Suppressor macrophage treated with lipopolysaccharide for 1 hour (primary cell): ENCODE measurements at places on chromosomes 1 and 21.

- DNase-seq, result no peak
These were observed 78.6 kb downstream of the JAK1 start for GRCh38 chr1:64887689-64888217.

DNA sequence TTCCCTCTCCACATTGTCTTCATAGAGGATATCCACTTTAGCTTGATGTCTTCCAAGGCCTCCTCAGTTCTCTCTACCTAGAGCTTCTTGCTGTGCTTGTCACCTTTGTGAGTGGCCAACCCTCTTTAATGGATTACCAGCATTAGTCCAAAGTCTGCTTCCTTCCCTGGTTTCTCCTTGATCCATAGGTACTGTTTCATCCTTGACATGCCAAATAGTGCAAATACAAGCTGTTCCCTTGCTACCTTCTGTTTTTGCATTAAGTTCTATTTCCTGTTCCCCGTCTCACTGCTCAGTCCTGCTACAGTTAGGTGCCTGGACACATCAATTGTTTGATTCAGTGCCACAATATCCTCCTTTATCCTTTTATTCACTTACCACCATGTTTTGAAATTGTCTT, 19.2 kb downstream of the MAST2 start:
- DNase-seq, result no peak

- DNase-seq, result no peak
These were observed 8.1 kb upstream of the LBR start for GRCh38 chr1:225435957-225436392.

- DNase-seq, result peak; percentile 86
These were observed 13.5 kb upstream of the SLC19A1 start for GRCh38 chr21:45555557-45556301.

- DNase-seq, result no peak
These were observed 11.4 kb downstream of the EDEM3 start for GRCh38 chr1:184743062-184743756.

- no peak for DNase-seq
These were observed 372.8 kb upstream of the PKN2 start for GRCh38 chr1:88311265-88311664.

DNA sequence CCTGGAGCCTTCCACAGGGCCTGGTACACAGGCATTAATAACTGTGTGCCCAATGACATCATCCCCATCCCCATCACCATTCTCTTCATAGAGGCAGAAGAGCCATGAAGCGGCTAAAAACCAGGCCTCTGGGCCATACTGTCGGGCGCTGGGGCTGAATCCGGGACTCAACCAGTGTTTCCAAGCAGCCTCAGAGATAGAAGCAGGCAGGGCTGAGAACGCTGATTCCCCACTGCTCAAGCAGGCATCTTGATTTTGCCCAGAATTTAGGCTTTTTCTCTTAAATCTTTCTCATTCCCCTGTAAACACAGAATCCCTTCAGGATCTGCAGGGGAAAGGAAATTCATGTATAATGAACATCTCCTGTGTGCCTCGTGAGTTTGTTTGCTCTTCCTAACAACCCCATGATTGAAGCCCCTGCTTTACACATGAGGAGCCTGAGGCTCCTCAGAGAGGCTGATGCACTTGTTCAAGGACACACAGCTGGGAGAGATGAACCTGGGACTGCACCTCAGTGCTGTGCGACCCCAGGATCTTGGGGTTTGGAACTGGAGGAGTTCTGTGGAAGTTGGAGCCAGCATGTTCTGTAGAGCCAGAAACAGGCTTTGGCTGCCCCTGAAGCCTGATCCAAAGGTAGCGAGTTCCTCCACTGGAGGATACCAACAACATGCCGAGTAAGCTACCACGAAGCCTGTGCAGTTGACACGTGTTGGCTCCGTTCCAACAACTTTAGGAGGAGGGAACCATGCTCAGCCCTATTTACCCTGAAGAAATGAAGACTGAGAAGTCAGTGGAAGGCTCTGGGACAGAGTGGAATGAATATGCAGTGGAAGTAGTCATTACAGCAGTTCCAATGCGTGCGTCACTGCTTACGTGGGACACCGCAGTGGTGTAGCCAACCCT, 55.5 kb downstream of the EDN2 start:
- DNase-seq, result no peak

- DNase-seq, result no peak
These were observed 20.2 kb downstream of the SDC3 start for GRCh38 chr1:30888391-30888790.

DNA sequence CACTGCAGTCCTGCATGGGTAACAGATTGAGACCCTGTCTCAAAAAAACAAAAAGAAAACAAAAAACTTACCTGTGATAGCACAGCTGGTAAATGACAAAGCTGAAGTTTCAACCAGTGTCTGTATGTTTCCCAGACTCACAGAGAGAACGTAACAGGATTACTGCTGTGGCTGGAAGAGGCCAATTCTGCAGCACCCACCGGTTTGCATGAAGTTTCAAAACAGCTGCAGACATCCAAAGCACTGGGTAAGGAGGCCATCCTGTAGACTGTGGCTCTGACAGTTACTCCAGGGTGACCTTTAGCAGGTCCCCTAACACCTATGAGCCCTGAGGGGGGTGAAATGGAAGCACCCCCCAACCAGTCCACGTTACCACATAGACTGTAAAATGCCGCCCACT, 7.5 kb downstream of the ID3 start:
- no peak for DNase-seq

- no peak for DNase-seq
These were observed 373.2 kb upstream of the DAB1 start for GRCh38 chr1:57797084-57797483.

GRCh38 chr1:50930193-50930592, 29.9 kb downstream of the FAF1 start:
- DNase-seq, result no peak

DNA sequence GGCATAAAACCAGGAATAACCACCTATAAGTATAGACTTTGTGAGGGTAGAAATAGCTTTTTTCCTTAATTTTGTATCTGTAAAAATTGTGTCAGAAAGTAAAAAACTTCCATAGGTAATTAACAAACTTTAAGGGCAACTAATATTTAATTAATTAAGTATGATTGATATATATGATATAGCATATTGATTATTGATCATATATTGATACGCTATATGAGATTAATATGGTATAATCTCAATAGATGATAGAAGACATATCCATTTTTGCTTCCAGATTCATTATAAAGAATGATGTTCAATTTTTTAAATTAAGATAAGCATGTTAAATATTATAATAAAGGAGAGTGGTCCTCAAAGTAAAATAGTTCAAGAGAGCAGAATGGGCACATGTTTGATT, 99.3 kb upstream of the VAV3 start:
- no peak for DNase-seq

GRCh38 chr21:45870851-45871615, 110.5 kb upstream of the COL6A1 start:
- no peak for DNase-seq

DNA sequence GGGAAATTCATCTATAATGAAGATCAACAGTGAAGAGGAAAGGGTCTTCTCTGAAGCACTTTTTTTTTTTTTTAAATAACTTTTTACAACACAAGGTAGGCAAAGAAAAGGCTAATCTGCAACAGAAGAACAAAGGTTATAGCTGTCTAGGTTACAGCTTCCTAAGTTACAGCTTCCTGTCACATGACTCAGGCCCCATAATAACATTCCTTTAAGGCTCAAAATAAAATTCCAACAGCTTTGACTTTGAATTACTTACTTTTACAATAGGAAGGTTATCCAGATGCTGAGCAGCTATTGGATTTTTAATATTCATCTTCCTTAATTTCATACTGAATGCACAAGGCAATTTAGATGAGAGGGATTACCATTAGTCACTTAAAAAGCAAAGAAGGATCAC, 40.4 kb upstream of the TMEM61 start:
- DNase-seq, result no peak

DNA sequence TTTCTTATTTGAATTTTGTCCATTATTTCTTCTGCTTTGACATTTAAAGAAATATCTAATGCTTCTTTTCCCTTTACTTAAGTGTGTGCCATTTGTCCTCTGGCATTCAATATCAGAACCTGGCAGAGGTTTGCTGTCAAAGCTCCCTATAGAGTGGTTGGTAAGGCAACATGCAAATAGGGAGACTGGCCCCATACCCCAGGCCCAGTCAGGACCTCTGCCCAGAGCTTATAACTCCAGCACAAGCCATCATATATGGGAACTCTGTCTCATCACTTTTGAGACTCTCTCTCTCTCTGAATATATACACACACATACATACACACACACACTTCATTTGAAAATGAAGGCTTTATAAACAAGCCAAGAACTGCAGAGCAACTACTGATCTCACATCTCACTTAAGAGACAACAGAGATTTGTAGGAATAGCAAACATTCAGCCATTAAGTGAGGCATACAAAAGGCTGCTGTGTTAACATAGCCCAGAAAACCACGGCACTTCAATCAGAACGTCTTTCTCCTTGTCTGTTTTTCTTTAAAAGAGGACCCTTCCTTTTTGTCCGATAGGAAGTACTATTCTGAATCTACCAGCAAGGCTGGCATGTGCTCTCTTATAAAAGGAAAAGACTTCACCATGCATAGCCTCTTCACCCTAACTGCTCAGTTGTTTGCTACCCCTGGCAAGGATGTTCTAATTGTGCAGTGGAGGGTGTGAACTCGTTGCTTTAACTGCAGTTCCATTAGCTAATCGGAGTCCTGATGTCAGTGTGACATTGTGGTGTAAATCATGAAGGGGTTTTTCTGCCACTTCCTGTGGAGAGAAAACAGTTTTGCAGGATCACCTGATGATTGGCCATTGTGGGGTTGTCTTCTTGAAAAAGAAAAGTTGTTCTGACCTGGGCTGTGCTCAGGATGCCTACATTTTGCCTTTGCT, 101.7 kb downstream of the NR5A2 start:
- peak; percentile 34 for DNase-seq

DNA sequence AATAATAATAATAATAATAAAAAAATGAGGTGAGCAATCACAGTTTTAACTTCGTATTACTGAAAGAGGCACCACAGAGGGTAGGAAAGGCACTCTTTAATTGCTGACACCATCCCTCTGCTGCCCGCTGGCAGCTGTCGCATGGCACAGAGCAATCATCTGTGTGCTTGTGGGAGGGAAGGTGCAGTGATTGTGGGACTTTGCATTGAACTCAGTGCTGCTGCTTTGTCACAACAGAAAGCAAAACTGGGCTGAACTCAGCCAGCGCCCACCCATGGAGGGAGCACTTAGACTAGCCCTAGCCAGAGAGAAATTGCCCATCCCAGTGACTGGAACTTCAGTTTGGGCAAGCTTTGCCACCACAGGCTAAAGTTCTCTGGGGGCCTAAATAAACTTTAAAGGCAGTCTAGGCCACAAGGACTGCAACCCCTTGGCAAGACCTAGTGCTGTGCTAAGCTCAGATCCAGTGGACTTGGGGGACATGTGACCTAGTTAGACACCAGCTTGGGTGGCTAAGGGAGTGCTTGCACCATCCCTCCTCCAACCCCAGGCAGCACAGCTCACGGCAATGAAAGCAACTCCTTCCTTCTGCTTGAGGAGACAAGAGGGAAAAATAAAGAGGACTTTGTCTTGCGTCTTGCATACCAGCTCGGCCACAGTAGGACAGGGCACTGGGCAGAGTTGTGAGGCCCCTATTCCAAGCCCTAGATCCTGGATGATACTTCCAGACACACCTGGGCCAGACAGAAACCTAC, 59.3 kb downstream of the WDR4 start:
- DNase-seq, result no peak

- no peak for DNase-seq
These were observed 240.0 kb downstream of the DYRK1A start for GRCh38 chr21:37606549-37606948.

DNA sequence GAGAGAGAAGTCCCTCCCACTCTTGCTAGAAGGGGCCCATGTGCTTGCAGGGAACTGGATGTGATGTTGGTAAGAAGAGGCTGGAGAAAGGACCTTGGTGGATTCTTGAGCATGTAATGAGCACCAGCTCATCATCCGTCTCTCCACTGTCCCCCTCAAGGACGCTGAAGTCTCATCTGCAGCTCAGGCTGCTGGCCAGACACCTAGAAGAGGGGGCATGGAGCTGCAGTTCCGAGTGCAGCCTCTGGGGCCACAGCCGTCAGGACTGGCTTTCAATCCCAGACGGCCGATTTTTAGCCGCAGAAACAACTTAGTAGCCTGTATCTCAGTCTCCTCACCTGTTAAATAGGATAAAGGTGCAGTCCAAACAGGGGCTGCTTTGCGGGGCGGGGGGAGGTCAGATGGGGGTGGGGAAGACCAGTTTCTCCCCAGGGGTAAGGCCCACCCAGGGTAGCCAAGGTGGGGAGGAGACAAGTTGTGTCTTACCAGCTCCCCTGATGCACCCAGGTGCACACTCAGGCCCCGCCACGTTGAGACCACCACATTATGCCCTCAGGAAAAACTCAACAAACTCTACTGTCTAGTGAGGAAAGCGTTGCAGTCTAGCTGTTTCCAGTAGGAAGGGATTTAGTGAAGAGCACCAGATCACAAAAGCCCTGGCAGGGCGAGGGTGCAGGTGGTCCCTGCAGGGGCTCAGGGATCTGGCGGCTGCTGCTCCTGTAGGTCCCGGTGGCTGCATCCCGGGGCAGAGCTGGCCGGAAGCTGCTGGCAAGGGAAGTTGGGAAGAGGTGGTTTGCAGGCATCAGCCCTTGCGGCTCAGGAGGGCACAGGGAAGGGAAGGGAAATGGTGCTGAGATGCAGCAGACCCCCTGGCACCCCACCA, 29.5 kb downstream of the LDLRAP1 start:
- DNase-seq, result peak; percentile 51

DNA sequence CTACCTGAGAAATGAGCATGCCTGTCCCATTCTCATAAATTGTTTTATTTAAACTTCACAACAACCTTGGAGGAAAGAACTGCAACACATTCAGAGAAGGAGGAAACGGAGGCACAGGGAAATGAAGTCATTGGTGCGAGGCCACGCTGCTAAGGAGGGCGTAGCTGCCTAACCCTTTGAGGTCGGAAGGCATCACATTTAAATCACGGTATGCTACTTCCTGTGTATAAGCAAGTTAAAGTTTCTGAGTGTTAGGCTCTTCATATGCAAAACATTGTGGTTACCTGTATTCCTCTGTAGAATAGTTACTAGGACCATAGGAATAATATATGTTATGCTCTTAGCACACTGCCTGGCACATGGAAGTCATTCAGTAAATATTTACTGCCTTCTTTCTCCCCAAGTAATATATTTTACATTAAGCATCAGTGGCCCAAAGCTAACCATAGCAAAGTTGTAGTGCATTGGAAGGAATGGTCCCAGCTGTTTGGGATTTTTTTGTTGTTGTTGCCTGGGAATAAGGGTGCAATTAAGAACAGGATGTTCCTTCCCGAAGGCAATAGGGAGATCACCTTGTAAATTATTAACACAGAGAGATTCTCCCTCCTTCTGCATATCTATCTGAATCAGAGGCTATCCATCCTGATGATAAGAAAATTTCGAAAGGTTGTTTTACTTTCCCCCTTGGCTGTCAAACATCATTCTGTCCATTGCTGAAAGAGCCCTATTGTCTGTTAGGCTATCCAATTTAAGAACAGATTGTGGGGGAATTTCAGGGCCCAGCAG, 192.2 kb upstream of the C8B start:
- no peak for DNase-seq

- peak; percentile 85 for DNase-seq
These were observed at the start of gene LY9 for GRCh38 chr1:160795951-160796383. TSS of gene LY9 (plus strand) at chr1:160796174. CDS start at chr1:160796188, 14 bp downstream.

- peak; percentile 6 for DNase-seq
These were observed 55.3 kb upstream of the SAMD13 start for GRCh38 chr1:84246213-84246612.

- DNase-seq, result no peak
These were observed 58.9 kb upstream of the GNG4 start for GRCh38 chr1:235708390-235708962.

GRCh38 chr1:21586222-21586621, 77.0 kb downstream of the ALPL start:
- DNase-seq, result no peak
